ENCODE measurements at places on chromosomes 3 and 15.

DNA sequence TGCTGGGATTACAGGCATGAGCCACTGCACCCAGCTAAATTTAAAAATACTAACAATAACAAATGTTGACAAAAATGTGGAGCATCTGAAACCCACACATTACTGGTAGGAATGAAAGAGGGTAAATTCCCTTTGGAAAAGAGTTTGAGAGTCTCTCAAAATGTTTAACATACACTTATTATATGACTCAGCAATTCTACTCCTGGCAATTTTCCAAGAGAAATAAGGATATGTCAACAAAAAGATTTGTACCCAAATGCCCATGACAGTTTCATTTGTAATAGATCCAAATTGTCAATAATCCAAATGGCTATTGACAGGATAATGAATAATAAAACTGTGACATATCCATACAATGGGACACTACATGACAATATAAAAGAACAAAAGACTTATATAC lies 9.0 kb downstream of the HCLS1 start:
- no peak for DNase-seq

DNA sequence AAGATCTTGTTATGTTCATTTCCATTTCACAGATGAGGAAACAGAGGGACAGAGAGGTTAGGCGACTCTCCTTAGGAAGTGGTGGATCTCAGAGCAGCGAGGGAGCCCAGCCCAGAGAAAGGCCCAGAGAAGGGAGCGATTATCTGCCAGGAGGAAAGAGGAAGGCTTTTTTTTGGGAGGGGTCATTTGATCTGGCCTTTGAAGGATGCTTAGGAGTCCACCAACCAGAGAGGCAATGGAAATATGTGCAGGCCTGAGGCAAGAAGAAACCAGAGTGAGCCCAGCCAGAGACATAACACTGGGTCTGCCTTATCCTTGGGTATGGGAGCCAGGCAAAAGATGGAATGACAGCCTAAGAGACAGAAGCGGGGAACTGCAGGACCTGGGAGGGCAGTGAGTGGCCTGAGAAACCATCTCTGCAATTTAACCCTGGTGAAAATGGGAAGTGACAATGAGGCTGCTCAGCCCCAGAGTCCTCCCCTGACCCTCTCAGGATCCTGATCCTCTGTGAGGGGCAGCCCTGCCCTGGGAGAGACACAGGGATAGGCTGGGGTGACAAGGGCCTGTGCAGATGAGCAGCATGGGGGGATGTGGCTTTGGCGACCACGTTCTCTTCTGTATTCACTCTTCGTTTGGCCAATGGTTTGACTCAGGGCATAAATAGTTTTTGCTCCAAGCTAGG lies 163.2 kb downstream of the WNT7A start:
- DNase-seq = no peak

DNA sequence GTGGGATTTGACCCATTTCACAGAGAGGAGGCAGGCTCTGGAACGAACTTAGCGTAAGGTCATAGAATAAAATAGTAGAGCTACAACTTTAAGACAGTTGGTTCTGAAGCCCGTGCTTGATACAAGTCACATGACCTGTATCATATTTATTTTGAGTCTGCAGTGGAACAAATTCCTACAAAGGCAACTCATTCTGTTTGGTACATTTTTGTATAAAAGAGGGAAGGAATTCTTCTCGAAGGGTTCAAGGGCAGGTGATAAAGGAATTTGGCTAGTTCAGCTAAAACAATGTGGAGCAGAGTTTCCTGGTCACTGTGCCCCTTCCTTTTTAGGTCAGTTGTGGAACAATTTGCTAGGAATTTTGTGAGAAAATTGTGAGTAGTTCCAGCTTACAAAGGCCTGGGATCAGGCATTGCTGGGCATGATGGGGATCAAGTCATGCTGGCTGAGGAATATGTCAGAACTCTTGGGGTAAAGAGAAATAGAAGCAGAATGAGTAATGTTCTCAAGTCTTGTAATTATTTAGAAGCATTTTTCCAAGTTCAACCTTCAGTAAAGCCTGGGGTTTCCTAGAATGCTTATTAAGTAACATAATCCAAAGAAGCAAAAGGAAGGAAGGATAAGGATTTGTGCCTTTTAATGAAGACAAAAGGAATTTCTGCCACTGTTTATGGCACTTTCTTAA lies 19.1 kb downstream of the USP3 start:
- DNase-seq = peak; percentile 18

- no peak for DNase-seq
These were observed 3.5 kb upstream of the LYSMD4 start for GRCh38 chr15:99736702-99737101.

DNA sequence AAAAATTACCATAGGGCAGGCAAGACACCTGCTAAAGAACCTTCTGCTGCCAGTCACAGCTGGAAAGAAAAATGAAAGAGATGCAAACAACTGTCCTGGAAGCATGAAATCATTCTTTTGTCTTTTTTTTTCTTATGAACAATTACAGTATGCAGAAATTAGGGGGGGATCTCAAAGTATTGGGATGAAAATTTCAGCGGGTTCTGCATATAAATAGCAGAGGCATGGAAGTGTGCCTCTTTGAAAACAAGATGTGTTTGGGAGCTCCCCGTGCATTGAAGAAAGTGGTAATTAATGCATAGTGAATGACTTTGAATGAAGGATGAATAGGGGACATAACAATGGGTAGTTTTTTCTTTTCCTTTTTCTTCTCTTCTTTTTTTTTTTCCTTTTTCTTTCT lies 431.2 kb downstream of the SOX2 start:
- DNase-seq = no peak

DNA sequence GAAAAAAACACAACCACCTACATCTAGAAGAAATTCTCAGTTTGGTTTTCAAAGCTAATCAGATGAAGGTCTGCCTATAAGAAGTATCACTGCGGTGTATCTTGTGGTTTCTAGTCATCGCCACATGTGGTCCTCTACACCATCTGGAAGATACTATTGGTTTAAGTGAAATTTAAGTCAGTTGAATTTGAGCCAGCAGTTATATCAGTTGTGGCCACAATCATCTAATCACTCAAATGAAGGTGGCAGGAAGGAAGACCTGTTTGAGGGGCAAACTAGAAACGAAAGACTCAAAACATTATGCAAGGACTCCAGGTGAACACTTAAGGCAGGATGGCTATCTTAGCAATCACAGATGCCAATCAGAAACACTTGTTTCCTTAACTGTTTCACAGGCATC lies 48.7 kb downstream of the ETV5 start:
- no peak for DNase-seq

DNA sequence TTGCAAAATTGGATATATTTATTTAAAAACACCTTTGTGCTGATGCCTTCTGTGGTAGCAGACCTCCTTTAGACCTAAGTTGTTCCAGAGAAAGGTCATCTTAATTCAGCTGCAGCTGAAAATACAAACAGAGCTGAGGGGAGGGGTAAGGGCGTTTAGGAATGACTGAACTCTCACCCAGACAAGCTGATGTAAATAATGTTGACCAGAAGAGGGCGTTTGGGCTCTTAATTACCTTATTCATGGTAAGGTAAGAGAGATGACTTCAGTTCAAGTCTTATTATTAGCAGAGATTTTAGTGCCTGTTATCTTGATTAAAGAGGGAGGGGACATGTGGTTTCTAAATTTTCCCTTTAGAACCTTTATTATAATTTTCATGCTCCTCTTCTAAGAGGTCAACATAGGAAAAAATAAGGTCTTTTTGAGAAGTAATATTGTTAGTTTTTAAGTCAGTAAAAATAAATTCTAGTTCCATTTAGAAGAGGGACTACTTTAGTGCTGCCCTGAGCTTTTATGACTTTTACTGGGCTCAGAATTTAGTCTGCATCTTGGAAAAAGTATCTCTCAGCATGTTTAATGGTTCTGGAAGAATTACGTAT lies 46.3 kb downstream of the GPR171 start:
- DNase-seq = peak; percentile 38

- DNase-seq = no peak
These were observed 304.3 kb upstream of the KCNH8 start for GRCh38 chr3:18843983-18844382.

DNA sequence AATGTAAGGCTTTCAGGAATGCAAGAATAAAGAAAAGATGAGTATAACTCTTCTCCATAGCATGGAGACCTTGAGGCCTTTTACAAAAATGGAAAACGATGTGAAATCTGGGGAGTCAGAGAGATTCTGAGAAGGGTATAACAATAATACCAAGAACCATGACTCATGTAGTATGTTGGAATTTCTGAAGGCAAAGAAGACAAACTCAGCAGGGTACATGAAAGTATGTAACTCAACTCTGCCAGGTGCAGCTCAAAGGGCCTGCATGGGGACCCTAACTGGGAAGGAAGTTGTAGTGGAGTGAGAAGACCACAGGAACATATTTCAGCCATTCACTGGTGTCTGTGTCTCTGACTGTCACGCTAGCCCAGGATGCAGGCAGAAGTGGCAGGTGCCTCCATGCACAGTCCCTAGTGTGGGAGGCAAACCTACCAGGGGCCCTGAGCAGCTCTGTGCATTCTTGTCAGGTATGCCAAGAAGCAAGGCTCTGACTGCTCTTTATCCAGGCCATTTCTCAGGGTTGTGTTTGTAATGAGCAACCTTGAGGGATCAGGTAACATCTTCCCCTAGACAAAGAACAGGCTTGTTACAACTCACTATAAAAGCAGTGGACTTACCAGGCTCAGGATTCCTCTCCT lies 57.2 kb downstream of the GPR156 start:
- no peak for DNase-seq

GRCh38 chr3:55540579-55540978 lies 53.5 kb upstream of the WNT5A start:
- no peak for DNase-seq

- DNase-seq = no peak
These were observed 225.4 kb downstream of the MEIS2 start for GRCh38 chr15:36874930-36875329.

DNA sequence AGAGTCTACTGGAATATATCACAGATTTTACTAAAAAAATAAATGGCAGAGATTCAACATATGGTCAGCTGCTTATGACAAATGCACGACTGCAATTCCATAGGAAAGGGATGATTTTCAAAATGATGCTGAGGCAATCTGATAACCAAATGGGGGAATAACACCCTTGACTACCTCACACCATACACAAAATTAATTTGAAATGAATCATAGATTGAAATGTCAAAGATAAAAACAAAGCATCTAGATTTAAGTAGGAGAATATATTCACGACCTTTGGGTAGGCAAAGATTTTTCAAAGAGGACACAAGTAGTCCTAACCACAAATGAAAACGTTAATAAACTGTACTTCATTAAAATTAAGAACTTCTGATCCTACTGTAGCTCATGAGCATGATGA lies 11.2 kb downstream of the SENP7 start:
- no peak for DNase-seq

GRCh38 chr3:17832016-17832415 lies 89.6 kb upstream of the TBC1D5 start:
- DNase-seq = no peak

DNA sequence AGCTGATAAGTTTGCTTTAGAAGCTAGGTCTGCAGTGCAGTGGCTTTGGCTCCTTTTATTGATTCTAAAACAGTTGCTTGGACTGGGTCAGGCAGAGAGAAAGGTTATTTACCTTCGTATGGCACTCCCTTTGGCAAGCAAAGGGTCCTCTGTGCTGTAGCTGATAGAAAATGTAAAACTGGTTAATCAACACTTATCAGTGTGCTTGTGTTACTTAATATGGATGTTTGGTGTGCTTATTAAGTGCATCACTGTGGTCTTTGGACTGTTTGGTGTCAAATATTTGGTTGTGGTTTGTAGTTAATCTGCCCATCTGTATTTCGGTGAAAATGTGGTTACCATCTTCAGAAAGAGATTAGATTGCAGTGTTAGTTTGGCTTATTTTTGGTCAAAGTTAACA lies 16.0 kb downstream of the UBE2E2 start:
- no peak for DNase-seq

DNA sequence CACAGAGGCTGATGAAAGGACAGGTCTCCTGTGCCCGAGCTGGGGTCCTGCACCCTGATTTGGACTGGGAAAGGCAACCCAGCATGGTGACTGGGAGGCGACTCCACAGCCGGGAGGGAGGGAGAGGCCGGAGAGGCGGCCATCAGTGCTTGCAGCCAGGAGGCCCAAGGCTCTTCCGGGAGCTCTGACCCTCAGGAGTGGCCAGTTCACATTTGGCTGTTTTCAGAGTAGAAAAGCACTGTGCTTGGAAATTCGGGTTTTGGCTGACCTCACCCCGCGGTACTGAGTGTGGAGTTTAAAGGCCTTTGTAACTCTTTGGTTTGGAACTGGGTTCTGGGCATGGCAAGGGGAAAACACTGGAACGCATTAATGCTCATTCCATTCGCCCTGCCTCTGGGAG lies 31.9 kb downstream of the SMAD6 start:
- DNase-seq = no peak

GRCh38 chr3:189372243-189372642 lies 200.5 kb downstream of the TPRG1 start:
- no peak for DNase-seq

DNA sequence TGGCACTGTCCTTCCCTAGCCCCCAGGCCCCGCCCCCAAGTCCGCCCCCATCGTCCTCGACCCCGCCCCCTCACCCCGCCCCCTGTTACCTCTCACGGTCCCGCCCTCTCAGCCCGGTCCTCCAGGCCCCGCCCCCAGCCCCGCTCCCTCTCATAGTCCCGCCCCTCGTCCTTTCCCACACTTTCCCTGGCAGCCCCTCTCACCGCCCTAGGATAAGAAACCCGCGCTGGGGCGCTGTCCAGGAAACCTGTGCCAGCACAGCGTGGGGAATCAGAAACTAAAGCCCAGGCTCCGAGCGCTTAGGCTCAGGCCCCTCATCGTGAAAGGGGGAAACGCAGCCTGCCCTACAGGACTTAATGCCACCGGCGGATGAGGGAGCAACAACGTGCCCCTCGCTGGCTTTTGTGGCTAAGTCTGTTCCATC lies 20.9 kb downstream of the TRPM1 start:
- DNase-seq = no peak

- no peak for DNase-seq
These were observed 462.2 kb upstream of the CFAP20DC start for GRCh38 chr3:59512066-59512465.

GRCh38 chr3:109702252-109702651 lies 364.9 kb upstream of the DPPA4 start:
- no peak for DNase-seq

DNA sequence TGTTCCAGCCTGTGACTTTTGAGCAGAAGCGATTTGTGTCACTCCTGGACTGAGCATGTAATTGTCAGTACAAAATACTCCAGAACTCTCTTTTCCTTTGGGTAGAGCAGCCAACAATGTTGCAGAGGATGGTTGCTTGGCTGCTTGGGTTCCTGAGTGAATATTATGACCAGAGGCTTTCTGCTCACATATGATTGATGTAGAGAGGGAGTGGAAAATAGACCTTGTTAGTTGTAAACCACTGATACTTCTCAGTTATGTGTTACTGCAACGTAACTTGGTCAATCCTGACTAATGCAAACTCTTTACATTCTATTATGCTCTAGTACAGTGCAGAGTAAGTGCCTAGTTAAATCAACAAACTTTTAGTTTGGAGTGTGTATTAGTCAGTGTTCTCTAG lies 322.6 kb upstream of the KCNH8 start:
- DNase-seq = no peak

DNA sequence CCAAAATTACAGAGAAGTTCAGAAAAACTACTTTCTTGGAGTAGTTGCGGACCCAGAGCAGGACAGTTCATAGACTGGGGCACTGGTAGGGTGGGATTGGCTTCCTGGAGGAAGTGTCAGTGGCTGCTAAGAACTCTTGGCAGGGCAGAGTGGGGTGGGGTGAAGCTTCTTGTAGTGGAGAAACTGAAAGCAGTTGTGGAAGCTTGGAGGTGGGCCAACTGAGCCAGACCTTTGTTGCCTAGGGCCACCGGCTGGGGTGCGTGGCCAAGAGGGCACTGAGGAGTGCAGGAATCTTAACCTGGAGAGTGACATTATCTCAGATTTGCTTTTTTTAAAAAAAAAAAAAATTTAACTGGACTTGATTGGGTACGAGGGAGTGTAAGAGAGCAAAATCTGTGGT lies 3.1 kb downstream of the KAT2B start:
- peak; percentile 47 for DNase-seq
